ENCODE measurements at places on chromosomes 6 and 20.
A peak's percentile ranks its signal among the peaks of the same experiment; 100 is the strongest.

- no peak for DNase-seq
Measured at GRCh38 chr6:50925548-50925947, 106.9 kb downstream of the TFAP2B start.

GRCh38 chr6:24356310-24356973 is 1.4 kb downstream of the DCDC2 start:
- DNase-seq: no peak

DNA sequence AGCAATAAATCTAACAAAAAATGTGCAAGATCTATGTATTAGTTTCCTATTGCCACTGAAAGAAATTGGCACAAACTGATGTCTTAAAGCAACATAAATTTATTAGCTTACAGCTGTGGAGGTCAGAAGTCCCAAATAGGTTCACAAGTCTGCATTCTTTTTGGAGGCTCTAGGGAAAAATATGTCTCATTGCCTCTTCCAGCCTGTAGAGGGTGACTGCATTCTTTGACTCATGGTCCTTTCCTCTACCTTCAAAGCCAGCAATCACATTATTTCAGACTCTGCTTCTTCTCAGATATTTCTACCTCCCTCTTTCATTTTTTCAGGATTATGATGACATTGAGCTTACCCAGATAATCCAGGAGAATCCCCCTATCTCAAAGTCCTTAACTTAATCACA is 1531.1 kb downstream of the KHDRBS2 start:
- DNase-seq: no peak

DNA sequence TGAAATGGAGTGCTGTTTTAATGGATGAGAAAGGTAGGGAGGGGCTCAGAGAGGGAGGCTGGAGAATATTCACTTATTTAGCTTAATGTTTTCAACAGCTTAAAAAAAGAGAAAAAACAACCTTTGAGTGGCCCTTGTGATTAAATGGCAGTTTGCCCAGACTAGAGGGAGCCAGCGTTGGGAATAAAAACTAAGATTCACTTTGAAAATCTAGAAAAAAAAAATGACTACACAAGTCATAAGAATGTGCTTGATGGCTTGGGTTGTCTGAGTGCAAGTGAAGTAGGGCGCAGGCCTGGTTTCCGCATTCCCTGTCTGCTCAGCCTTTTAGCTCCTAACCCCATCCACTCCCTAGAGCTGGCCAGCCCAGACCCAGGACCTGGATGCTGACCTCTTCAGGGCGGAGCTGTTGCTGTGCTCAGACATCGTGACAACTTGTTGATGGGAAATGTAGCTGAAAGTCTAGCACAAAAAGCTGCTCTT is 28.9 kb downstream of the UTRN start:
- DNase-seq: no peak

DNA sequence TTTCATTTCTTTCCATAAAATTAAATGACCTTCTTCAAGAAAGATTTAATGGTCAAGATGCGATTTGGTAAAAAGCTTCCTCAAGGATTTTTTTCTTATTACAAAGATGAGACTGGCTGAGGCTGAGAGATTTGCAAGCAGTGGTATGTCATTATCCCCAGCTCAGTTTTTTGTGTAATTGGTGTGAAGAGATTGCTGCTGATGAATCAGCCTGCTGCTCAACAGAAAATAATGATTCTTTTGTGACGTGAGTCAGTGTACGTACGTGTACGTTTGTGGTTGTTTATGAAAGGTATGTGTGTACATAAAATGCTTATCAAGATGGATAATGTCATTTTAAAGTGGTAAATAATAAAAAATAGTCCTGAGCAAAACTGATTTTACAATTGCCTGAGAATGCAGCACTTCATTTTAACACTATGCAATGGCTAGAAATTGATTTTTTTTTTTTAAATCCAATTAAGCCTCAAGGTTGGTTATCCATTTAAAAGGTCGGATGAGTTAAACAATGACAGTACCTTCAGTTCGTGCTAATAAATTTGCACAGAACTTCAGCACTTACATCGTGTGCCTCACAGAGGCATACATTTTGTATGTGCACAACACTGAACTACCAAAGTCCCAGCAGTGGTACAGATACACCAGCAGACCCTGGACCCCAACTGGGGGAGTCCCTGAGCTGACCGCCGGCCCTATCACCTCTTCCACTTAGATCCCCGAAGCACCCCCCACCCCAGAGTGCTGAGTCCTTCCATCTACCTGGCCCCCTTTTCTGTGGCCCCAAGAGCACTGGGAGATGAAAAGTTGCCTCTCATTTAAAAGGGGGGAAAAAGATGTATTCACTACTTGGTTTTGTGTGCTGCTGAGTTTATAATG is 9.7 kb upstream of the NPEPL1 start:
- DNase-seq: no peak

- DNase-seq: no peak
Measured at GRCh38 chr20:10119336-10119735, 84.5 kb downstream of the ANKEF1 start.

DNA sequence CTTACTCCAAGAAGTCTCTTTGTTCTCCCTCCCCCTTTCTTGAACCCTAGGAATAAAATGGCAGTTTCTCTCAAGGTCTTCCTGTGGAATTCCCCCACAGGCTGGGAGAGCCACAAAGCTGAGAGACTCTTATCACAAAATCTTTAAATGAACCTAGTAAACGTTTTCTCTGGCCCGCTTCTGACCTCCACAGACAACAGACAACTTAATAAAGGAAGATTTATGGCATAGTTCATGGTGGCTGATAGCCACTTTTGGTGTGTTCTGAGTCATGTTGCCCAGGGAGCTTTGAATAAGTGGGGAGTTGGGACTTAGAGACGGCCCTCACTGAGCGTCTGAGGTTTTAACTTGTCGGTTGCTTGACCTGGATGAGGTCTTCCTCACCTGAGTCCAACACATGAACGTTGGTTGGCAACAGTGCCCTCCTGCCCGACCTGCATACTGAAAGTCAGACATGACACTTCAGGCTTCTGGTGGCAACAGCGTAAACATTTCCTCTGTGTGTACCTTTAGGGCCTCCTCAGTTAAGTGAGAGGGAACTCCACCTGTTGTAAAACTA is 124.1 kb downstream of the FOXO3 start:
- DNase-seq: no peak

- DNase-seq: no peak
Measured at GRCh38 chr20:49642816-49643215, 70.9 kb downstream of the B4GALT5 start.

GRCh38 chr20:33897313-33897912 is 86.3 kb downstream of the CHMP4B start:
- DNase-seq: no peak

DNA sequence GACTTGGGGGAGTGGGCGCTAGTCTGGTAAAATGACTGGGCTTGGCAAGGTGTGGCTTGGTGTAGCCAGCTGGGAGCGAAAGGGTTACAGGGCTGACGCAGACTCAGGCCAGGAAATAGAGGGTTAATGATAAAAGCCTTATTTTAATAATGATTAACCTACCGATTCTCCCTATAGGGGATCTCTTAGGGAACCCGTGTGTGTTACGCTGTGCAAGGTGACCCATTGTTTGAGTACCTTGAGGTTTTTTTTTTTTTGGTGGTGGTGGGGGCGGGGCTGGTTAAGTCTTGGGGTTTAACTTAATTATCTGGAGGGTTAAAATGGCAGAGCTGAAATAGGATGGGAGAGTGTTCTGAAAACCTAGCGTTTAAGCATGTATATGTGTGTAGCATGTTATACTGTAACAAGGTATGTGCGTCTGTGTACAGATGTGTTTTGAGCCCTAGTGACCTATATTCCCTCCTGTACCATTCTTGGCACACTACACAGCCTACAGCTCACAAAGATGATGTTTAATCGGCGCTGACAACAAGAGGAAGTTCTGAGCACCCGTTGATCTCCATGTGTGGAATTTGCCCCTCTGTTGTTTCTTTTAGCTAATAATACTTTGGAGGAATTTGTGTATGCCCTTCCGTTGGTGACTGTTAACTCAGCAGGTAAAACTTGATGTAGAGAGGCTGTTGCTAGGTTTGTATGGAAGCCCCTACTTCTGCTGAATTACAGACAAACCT is 1.3 kb downstream of the CARMIL1 start:
- no peak for DNase-seq

GRCh38 chr20:6209093-6209492 is 86.3 kb upstream of the FERMT1 start:
- no peak for DNase-seq

DNA sequence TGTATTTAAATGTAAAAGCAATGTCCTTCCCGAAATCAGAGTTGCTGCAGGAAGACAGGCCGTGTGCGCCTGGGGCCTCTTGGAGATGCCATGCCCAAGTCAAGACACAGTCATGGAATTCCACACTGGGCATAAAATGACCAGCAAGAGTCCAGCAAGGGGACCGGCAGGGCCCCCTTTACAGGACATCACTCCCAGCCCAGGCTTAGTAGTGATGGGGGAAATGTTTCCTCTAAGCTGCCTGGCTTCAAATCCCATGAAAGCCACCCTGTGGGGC is 1.9 kb upstream of the PPP1R3G start:
- no peak for DNase-seq

DNA sequence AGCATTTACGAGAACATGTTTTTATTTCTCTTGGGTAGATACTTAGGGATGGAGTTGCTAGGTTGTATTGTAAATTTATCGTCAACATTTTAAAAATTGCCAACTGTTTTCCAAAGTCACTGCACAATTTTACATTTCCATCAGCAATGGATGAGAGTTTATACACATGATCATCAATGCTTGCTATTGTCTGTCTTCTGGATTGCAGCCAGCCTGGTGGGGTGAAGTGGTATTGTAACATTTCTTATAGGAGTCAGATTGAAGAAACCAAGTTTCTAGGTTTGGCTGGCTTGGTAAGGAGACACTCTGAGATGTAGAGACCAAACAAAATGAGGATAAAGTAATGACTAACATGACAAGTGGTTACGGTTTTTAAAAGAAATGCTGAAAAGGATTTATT is 57.1 kb upstream of the HDDC2 start:
- no peak for DNase-seq

GRCh38 chr6:148972481-148972880 is 225.7 kb downstream of the UST start:
- no peak for DNase-seq

- DNase-seq: no peak
Measured at GRCh38 chr6:143629104-143630080, 48.4 kb upstream of the PHACTR2 start.

DNA sequence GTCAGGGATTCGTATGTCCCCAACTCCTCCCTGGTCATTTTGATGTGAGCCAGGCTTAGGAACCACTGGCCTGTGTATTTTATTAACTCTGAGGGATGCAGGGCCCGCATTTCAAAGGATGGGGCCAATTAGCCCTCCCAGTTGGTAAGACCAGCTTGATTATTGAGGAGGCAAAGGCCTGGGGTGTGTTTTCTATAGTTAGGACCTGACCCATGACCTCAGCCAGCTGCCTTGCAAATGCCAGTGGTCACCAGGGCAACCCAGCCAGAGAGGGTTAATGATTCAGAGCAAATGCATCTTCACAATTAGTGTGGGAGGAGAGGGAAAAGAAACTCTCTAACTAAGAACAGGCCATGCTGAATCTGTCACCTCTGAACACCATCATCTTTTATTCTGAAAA is 835.4 kb downstream of the MAFB start:
- peak; percentile 55 for DNase-seq

DNA sequence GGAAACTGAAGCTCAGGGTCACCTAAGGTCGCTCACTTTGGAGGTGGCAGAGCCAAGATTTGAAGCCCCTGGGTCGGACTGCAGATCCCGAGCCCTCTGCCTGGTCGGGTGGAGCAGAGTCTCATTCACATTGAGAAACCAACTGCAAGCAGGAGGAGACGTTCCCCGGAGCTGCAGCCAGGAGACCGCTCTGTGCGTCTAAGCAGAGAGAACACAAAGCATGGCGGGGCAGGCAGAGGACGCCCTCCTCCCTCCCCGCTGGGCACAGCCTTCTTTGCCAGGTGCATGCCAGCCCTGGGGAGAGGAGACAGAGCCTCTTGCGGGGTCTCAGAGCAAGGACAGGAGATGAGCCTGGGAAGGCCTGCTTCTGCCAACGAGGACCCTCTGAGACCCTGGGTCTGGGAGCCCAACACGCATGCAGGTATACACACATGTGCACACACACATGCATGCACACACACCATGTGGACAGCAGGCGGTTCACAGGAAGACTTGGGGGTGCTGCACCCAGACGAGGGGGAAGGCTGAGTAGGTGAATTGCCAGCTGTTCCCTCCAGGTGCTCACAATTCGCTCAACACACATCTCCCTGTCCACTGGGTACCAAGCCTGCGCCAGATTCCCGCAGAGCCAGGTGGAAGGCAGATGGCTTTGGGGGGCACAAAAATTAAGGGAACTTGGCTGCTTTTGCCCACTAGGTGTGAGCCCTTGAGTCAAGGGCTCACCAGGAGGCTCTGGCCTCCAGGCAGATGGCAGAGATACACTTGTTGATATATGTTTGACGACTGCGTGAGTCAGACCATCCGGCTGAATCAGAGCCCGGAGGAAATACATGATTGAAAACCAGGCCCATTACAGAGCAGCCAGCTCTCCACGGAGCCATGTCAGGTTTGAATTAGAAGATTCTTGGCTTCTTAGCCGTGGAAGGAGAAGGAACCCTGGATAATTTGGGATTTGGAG is 5.5 kb upstream of the NTSR1 start:
- peak; percentile 65 for DNase-seq

DNA sequence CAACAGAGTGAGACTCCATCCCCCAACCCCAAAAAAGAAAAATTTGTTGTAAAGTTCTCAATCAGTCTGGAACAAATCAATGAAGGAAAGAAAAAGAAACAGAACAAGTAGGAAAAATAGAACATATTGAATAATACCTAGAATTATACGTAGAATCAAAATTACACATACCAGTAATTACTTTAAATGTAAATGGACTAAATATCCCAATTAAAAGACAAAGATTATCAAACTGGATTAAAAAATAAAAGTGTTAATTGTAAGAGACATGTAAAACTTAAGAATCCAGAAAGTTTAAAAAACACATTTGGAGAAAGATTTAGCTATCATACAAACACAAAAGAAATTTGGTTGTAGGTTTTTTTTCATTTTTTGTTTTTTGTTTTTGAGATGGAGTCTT is 12.3 kb upstream of the CDYL start:
- DNase-seq: no peak

GRCh38 chr6:15107644-15108382 is 138.1 kb upstream of the JARID2 start:
- DNase-seq: no peak

GRCh38 chr20:38057351-38057972 is 23.9 kb downstream of the RPRD1B start:
- DNase-seq: no peak

DNA sequence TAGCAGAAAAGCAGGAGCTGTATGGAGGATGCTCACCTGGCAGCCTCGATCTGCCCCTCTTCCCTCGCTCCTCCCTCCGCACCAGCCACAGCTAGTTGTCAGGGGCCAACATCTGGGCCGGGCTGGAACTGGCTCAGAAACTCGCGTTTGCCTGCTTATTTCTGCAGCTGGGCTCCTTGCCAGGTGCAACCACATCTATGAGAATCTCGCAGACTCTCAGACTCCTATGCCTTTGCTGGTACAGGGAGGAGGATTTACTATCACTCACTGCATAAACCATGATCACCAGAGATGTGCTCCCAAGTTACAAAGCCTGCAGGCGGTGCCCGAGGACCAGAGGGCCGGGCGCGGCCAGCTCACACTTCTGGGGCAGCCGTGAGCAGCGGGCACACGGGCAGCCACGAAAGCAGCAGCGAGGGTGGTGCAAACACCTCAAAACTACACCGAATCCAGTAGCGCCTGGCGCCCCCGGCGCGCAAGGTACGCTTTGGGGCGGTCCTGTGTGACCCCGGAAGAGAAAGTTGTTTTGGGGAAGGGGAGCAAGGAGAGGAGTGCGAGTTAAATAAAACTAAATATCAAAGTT is 577 bp upstream of the LRRC1 start:
- DNase-seq: no peak

- no peak for DNase-seq
Measured at GRCh38 chr20:57991211-57991881, 237.1 kb downstream of the ANKRD60 start.

- no peak for DNase-seq
Measured at GRCh38 chr6:169650959-169651292, 50.9 kb downstream of the WDR27 start.
